ENCODE measurements at places on chromosomes 2 and 18.

- DNase-seq, result no peak
These were observed 17.2 kb downstream of the GKN2 start for GRCh38 chr2:68935471-68935870.

GRCh38 chr2:231935207-231935524 is 9.0 kb upstream of the NPPC start:
- DNase-seq, result no peak

GRCh38 chr18:27118973-27119372 is 66.1 kb downstream of the CHST9 start:
- no peak for DNase-seq

- DNase-seq, result no peak
These were observed 95.0 kb downstream of the HDAC4 start for GRCh38 chr2:239305771-239306170.

DNA sequence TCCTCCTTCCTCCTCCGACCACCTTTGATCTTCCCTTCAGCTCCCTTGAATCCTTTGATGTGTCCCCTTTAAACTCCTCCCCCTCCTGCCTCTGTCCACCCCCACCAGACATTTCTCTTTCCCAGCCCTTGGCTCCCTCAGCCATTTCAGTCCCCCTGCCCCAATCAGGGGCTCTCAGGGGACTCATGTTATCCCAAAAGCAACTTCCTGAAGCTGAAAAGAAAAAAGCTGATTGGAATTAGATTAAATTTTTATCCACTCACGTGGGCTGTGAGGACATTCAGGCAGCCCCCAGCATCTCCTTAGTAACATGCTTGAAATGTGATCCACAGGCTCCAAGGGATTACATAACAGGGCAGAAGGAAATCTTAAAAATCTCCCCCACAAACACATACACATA is 81.3 kb downstream of the NEURL3 start:
- DNase-seq, result no peak

- no peak for DNase-seq
These were observed 213.8 kb downstream of the BCL2 start for GRCh38 chr18:63105636-63106316.

- no peak for DNase-seq
These were observed 292.9 kb downstream of the XIRP2 start for GRCh38 chr2:167181134-167181533.
